Inflammatory macrophage treated with lipopolysaccharide for 1 hour (primary cell): ENCODE measurements at places on chromosomes 4 and X.

- no peak for DNase-seq
Observed at GRCh38 chrX:77742788-77743476, 43.1 kb downstream of the ATRX start.

- no peak for DNase-seq
Observed at GRCh38 chrX:114582698-114583395, 1.0 kb upstream of the HTR2C start.

DNA sequence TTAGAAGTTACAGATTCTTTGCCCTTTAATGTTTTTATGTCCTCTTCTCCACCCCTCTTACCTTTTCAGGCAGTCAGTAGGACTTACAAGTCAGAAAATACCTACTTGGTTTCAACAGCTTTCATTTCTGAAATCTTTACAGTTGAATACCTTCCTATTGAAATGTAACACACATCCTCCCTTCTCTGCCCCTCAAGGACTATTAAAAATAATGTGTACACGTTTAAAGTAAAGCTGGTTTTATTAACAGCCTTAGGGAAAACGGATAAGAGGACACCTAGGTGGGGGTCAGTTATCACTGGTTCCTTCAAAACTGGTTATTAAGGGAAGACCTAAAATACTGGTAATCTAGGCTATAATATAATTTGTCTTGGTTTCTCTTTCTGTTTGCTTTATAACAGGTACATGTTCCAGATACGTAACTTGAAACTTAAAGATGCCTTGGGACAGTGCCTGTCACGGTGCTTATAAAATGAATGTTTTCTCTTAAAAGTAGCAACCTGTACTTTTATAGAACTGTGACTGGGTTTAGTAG lies 1.8 kb downstream of the CCSER1 start:
- no peak for DNase-seq

- no peak for DNase-seq
Observed at GRCh38 chr4:81030061-81030980, at the start of gene BMP3. BMP3 (plus strand) TSS chr4:81030708; CDS start chr4:81031285, 577 bp downstream.
